ENCODE measurements at places on chromosomes 5 and 9. TPM values are rescaled to one million over a fixed set of nuclear protein-coding genes. Genes with fewer than 3 reads are reported as not detected.
A peak's percentile ranks its signal among the peaks of the same experiment; 100 is the strongest.

Gene C5orf47
- total RNA-seq = not detected

DNA sequence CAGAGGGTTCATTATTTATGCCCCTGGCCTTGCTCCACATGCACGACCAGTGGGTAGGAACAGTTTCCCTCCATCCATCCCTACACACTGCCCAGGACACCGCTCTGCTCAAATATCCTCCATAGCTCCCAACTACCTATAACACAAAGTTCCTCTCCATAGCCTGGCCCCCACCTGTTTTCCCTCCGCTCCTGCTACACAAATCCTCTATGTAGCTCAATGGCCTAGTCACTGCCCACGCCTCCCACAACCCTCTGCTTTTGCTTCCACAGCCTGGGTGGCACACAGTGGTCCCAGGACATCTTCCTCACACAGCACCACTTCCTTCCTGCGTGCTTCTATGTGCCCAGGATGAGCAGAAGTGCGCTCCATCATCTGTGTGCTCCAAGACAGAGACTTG lies 20.4 kb downstream of the REXO4 start:
- DNase-seq = no peak

DNA sequence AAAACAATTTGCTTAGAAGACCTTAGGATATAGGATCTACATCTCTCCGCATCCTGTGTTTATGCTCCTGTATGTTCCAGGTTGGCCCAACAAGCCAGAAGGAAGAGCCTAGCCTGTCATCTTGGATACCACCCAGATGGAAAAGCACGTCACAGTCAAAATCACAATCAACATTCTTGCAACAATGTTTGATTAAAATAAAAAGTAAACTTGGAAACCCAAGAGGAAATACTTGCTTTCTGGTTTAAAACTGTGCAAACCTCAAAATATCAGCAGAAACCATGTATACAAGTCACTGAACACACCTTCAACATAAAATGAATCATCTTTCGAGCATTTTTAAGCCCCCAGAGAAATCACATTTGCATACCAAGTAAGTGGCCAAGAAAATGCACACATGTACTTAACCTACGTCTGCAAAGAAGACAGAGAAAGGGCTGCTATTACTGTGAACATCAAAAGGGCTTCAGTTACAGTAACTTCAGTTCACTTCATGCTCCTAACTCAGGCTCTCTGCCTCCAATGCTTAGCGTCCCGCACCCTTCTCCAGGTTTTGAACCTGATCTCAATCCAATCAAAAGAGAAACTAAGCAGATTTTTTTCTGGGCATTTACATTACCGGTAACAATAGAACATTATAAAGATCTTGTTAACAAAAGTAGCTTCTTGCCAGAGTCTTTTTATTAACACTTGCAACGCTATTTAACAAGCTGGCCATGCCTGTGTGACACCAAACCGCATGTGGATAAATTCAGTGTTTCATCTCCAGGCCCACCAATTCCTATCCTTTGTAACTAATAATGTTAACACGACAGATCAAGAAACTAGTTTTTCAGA lies 1.3 kb downstream of the ENC1 start:
- no peak for DNase-seq

Gene PCDHGC4
- 2.6 TPM for total RNA-seq

- DNase-seq = peak; percentile 25
These were observed 89.5 kb downstream of the ESM1 start for GRCh38 chr5:54895816-54896341.

- DNase-seq = no peak
These were observed 23.2 kb downstream of the XPA start for GRCh38 chr9:97673922-97674321.

DNA sequence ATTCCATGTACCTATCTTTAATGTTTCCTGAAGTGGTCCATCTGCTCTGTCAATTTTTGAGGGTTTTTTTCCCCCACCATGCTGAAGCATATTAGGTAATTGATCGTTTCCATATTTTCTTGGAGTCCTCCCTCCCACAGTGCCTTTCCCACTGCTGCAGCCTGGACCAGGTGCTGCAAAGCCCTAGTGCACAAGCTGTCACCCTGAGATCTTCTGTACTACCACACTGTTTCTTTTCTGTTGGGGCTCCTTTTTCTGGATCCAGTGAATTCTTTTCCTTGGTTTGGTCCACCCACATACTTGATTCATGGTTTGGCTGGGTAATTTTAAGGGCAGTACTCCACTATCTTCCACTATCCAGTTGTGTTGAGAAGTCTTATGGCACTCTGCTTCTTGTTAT lies 30.9 kb upstream of the FAM169A start:
- DNase-seq = no peak

DNA sequence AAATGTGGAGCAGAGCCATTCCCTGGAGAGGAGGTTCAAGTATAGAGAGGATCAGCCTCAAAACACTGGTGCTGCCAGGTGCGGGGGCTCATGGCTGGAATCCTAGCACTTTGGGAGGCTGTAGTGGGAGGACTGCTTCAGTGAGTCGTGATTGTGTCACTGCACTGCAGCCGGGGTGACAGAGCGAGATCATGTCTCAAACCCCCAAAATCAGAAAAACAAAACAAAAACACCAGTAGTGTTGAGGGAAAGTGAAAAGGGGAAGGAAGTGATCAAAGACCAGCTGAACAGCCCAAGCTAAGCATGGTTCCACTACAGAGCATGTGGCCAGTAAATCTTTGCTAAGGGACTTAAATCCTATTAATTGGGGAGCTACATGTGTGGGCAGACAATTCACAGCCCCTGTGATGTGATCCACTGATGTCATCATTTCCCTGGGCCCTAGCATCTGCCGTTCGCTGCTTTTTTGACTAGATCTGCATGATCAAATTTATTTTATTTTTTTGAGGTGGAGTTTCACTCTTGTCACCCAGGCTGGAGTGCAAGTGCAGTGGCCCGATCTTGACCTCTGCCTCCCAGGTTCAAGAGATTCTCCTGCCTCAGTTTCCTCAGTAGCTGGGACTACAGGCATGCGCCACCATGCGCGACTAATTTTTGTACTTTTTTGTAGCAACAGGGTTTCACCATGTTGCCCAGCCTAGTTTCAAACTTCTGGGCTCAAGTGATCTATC lies 2.7 kb upstream of the PCBD2 start:
- DNase-seq = no peak

DNA sequence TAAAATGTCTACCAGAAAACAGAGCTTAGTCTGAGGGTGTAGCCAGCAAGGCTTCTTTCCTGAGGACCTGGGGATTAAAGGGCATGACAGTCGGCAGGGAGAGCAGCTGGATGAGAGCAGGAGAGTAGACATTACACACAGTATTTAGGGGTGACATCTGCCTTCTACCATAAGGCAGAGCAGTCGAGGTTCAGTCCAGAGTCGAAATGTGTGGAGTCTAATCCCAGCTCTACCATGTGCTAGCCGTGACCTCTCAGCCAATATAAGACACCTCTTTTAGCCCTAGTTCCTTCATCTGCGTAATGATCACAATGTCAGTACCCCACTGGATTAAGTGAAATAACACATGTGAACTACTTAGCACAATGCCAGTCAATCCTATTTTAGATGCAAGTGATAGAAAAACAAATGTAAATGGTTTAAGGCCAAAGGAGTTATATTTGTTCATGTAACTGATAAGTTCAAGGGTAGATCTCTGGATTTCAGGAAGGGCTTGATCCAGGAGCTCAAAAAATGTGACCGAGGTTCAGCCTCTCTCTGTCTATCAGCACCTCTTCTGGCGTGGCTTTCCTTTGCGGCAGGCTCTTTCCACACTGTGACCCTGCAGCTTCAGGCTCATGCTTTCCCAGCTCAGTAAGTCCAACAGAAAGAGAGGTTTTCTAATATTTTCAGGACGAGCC lies 16.2 kb upstream of the CPLX2 start:
- no peak for DNase-seq

Gene GAS1
- 79.8 TPM for total RNA-seq

Gene FGD3
- total RNA-seq = 10.2 TPM

DNA sequence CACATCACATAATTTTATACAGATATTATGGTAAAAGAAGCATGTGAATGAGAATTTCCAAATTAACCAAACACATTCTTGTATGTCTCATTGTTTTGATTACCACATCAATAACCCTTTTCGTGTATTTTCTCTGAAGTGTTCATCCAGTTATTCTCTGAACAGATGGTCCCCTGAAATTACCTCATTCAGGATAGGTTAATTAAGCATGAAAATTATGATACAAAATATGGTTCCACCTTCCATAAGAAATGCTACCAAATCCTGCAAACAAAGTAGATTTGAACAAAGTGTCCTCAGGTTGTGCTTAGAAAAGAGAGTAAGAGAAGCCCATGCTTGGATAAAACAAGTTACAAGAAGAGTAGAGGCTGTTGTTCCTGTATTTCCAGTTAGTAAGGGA lies 83.1 kb upstream of the LMNB1 start:
- no peak for DNase-seq

DNA sequence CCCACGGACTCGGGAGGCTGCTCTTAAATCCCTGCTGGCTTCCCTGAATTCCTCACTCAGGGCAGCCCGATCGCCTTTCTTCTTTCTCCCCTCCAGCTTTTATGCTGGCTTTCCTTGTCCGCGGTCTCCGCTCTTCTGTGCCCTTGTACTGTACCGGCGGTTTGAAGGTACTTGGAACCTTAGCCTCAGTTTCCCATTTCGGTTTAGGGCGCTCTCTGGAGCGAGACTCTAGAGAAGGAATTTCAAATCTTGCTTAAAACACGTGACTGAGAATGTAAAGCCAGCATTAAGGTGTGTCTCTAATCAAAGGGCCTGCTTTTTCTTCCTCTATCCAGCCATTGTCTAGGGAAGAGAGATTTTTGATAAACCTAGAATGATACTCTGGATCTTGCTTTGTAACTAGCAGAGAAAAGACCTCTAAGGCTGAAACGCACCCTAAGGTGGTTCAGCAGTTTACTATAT lies 650 bp downstream of the GPR107 start:
- no peak for DNase-seq

DNA sequence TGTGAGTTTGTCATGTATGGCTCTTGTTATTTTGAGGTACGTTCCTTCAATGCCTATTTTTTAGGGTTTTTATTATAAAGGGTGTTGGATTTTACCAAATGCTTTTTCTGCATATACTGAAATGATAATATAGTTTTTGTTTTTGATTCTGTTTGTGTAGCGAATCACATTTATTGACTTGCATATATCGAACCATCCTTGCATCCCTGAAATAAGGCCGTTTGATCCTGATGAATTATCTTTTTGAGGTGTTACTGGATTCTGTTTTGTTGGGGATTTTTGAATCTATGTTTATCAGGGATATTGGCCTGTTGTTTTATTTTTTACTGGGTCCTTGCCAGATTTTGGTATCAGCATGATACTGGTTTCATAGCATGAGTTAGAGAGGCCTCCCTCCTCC lies 25.9 kb downstream of the SELENOP start:
- no peak for DNase-seq

- no peak for DNase-seq
These were observed 309.1 kb downstream of the DMAC1 start for GRCh38 chr9:7490317-7491108.

GRCh38 chr9:113934829-113935676 lies 58.9 kb downstream of the ZNF618 start:
- no peak for DNase-seq

DNA sequence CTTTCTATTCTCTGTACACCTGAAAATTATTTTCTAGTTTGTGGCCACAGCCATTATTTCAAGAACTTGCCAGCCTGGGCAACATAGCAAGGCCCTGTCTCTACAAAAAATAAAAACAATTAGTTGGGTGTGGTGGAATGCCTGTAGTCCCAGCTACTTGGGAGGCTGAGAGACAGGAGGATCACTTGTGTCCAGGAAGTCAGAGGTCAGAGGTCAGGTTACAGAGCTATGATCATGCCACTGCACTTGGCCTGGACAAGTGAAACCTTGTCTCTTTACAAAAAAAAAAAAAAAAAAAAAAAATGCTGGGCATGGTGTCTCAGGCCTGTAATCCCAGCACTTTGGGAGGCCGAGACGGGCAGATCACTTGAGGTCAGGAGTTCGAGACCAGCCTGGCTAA lies 58.3 kb downstream of the HMGCR start:
- no peak for DNase-seq

DNA sequence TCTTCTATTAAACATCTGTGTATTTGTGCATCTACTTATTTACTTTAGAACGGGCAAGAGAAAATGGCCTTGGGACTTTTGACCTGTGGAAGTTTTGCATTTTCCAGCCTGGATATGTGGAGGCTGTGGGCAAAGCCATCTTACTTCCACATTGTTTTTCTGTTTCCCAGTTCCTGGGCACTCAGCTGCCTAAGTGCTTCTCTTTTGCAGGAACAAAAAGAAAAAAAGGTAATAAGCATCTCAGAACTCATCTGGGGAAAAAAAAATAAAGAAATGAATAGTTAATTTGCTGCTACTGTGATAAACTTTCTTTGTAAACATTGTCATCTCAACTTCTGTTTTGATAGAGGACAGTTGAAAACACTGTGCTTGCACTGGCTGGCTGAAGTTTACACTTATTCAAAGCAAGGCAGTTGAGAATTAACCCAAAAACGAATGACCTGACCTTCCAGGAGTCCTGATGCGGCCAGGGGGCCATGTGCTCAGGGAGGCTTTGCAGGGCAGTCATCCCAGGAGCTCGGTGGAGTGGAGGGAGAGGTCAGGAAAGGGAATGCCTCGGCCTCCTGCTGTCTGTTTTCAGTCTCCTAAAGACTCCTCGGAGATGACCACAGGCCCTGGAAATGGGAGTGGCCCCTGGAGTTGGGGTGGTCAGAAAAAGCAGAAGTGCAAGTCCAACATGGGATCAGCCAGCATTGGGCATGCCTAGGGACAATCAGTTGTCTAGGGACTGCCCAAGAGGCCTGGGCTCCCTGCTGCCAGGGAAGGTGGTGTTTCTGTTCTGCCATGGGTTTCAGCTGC lies 75.5 kb downstream of the RAI14 start:
- no peak for DNase-seq

DNA sequence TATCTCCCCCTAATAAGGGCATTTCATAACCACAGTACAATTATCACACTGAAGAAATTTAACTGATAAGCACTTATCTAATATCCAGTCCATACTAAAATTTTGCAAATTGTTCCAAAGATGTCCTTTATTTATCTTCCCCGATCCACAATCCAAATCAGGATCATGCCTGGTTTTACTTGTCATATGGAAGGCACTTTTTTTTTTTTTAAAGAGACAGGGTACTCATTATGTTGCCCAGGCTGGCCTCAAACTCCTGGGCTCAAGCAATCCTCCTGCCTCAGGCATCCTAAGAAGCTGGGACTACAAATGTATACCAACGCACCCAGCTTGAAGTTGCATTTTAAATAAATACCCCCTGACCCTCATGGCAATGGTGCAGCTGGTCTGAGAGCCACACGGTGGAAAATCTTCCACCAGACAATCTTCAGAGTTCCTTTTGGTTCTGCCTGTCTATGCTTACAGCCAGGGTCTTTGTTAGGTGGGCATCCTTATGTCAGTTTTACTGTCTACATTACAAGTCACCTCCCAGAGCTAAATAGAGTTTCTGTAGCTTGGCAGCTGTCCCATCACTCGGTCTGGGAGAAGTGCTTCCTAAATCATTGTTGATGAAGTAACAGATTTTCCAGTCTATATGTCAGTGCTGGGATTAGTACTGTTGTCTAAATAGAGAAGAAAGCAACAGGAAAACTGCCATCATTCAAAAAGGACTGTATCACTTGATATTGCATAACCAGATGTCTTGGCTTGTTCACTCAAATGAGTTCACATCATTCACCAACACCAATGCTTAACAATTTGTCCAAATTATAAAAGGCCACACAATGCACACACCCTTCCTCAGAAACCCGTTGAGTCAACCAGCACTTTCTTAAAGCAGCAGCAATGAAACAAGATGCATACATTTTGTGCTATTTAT lies 26.4 kb downstream of the PTPN3 start:
- DNase-seq = no peak

- DNase-seq = no peak
These were observed 565 bp downstream of the HTR1A start for GRCh38 chr5:63961598-63962161.

- DNase-seq = no peak
These were observed 147.2 kb upstream of the CD180 start for GRCh38 chr5:67343835-67344234.
